ENCODE measurements at places on chromosomes 6 and 20.

DNA sequence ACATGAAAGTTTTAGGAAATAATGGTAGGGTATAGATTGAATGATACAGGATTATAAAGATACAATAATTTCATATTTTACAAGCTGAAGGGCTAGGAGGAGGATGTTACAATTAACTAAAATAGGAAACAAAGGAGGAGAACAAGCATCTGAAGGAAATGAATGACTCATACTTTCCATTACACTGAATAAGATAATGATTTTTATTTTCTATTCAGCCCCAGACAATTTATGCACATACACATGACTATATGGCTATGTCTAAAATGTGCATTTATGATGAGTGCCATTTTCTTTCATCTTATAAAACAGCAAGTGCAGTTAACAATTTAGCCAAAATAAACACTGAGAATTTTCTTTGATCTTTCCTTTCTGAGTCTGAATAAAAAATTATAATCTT, 994.6 kb upstream of the ADGRB3 start:
- no peak for DNase-seq

DNA sequence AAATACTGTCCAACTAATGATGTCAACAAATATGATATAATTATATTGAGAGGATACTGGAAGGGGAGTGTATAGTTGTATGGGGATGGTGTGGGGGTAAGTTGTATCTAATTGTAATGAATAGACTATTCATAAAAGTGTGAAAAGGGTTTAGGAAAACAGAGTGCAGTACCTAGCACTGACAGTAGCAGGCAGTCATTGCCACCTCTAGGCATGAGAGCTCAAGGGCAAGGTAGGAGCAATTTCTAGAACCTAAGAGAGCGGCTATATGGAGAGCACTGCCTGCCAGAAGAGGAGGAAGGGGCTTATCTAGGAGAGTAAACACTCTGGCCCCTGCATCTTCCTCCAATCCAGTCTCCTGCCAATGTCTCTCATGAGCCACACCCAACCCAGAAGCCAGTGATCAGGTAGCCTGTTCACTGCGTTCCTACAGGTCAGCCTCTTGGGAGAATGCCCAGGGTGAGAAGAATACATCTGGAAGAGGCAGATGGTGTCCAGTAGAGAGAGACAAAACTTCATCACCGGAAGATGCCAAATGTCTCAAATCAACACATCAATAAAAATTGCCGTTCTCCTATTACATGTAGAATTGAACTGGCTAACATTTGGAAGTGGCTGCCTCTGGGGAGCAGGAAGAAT, 200.0 kb downstream of the LY86 start:
- DNase-seq = peak; percentile 55

DNA sequence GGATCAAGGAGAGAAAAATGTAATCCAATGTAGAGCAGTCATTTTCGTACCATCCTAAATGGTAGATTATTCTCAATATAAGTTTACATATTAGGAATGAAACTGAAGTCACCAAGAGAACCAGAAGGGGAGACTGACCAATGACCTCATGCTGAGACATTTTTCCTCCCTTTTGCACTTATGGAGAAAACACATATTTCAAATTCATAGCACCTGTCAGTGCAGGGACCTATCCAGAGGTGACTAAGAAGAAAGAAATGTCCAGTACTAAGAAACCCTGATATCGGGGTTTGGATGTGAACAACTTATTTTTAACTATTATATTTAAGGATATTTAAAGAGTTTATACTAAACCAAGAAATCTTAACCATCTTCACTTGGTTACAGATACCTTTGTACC, 16.6 kb upstream of the LYRM2 start:
- DNase-seq = no peak

DNA sequence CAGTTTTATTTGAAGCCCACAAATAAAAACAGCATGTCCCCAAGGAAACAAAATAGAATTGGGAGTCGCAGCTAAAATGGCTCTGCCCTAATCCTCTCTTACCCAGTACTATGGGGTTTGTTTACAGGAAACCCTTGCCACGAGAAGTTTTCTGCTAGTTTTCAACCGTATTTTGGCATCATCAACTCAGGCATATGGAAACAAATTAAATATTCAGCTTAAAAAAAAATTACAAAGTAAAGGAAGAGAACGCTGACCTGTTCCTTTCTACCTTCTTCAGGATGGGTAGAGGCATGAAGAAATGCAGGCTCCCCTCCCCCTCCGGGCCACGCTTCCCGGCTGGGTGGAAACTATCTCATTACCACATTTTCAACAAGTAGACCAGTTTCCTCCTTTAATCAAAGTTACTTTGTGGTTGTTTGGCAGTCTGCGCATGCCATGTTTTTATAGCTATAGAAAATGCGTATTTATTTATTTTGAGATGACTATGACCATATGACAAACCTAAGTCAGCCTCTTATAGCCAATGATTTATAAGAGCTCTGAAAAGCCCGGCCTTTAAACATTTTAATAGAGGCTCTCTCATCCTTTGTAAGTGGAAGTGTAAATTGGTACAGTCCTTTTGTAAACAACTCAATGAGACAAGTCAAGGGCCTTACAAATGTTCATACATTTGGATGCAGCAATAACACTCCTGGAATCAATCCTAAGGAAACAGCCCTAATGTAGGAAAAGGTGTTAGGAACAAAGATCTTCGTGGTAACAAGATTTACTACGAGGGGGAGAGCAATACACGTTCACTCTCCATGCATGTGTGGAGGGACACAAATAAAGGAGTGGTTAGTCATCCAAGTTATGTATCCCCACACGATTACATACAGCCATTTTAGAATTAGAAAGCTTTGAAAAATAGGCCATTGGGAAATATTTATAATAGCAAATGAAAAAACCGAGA, 16.1 kb upstream of the ZNF217 start:
- DNase-seq = peak; percentile 94

GRCh38 chr6:97123112-97123511, 159.9 kb downstream of the MMS22L start:
- no peak for DNase-seq

GRCh38 chr20:62427172-62428001, at the start of gene RBBP8NL:
RBBP8NL (minus strand) TSS chr20:62427539; CDS start chr20:62419647, 7,892 bp downstream.
- peak; percentile 98 for DNase-seq

DNA sequence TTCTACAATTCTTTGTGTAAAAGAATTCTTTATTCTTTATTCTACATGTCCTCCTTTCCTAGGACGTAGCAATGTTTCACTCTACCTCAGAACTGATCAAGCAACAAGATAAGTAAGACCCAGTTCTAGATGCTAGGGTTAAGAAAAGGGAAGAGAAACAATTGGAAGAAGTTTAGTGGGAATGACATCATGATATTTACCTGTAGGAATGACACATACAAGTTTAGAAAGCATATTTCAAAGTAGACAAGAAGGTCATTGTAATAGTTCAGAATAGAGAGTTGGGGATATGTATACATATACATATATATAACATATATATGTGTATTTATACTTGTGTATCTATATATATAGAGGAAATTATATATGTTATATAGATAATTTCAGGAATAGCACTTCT, 43.4 kb upstream of the LRRC1 start:
- no peak for DNase-seq

DNA sequence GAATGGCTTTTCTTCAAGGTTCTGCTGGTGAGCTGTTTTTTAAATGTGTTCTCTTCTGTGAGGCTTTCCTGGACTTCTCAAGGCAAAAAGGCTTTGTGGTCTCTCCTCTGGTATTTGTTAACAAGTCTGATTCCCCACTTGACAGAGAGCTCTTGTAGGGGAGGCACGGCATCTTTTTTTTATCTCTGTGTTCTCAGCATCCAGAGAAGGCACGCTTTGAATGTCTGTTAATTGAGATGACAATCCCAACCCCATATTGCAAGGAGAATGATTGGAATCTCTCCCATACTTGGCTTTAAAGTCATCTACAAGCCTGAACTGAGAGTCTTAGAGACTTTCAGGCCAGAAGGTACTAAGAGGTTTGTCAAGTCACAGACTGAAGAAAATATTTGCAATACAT, 22.6 kb downstream of the EDN1 start:
- DNase-seq = no peak
